ENCODE measurements at places on chromosomes 5 and 9.

GRCh38 chr5:113156271-113156877, 179.8 kb downstream of the DCP2 start:
- no peak for DNase-seq

- DNase-seq, result no peak
Observed at GRCh38 chr9:134707031-134707680, 65.6 kb downstream of the COL5A1 start.

GRCh38 chr5:151923866-151924476, 680 bp downstream of the GLRA1 start:
- no peak for DNase-seq

GRCh38 chr5:58450811-58451629, 8.9 kb downstream of the PLK2 start:
- no peak for DNase-seq

DNA sequence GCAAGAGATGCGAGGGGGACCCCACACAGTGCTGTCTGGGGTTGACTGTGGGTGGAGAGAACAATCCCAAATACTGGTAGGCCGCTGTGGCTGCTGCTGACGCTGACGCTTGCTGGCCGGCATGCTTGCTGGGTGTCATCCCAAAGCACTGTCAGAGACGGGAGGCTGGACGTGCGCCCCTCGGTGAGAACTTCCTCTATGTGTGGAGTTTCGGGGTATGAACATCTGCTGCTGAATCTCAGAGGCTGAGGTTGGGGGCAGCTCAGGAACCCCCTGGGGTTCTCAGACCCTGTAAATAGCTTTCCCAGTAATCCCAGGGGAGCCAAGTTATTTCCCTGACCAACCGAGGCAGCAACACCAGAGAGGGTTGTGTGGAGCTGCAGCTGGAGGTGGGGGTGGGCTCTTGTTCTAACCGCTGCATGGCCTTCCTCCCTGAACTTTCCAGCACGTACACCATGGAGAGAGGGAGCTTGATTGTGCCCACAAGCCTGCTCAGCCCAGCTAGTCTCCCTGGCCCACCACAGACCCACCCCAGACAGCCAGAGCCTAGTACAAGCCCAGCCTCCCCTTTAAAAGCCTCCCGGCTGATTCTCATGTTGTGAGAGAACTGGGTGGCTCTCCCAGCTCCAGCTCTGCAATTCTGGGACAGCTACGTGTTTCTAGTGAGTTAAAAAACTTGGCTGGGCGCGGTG, 21.8 kb upstream of the SLC12A7 start:
- no peak for DNase-seq

GRCh38 chr5:135511761-135512575, 23.8 kb downstream of the NEUROG1 start:
- no peak for DNase-seq

- DNase-seq, result no peak
Observed at GRCh38 chr9:134593286-134594077, 48.1 kb upstream of the COL5A1 start.

DNA sequence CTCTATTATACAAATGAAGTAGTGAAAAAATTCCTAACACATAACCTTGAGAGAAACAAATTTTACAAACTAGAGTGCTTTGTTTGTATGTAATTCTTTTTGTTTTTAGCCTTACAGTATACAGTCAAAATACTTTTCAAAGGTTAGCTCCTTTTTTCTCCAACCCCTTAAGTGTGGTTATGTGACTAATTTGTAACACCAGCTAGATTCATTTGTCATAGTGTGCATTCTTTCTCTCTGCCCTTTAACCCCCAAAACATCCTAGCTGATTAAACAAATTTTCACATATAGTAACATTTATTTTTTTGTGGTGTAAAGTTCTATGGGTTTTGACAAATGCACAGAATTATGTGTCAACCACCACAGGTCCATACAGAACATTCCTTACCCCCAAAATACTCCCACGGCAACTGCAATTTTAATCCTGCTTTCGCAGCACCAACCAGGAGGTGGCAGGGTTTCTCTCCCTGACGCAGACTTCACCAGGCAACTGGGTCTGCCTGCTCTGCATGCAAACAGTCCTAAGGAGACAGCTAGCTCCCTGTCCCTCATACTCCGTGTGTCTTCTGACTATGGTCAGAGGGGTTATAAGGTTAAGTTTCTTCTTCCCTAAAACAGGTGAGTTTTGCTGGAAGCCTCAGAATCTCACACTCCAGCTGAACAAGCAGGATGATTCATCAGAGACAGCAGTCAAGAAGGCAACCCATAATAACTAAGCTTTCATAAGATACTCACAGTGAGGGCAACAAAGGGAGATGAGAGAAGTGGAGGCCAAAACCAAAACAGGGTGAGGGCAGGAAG, 44.5 kb upstream of the NR5A1 start:
- DNase-seq, result no peak

DNA sequence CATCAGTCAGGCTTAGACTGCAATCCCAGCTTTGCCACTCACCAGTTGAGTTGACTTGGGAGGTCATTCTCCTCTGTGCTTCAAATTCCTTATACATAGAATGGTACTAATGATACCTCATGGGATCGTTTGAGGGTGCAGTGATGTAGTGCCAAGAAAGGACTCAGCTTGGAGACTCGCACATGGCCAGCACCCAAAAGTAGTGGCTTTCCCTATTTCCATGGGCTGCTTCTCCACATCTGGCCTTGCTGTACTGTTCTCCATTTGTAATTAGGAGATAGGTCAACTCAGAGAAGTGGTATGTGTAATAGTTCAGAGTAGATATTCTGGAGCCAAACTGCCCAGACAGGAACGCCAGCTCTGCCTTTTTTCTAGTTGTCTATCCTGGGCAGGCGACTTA, 5.5 kb downstream of the CCL19 start:
- no peak for DNase-seq

DNA sequence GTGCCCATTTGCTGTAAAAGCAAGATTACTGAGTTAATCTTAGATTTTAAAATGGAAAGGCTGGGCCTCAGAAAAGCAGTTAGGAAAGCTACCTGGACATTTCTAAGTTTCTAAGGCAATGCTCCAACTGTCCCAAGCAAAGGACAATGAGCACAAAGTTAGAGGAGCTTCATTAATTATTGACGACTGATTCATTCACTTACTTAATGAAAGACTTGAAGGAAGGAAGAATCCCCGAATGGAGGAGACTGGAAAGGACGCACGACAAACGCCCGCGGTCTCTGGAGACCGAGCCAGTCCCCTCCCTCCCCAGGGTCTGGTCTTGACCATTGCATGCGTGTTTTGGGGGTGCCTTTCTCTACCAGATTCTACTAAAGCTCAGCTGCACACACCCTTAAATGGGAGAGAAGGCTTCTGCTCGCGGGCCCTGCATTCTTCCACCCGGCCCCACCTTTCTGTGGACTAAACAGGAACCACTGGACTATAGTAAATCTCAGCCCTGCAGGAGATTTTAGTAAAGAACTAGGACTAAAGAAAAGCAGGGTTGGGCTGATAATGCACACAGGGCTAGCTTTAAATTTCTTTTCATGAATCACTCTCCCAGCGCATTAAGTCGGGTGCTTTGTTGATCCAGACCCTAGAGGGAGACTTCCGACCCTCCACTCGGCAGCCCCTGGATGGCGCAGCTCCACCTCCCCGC, 44.8 kb downstream of the CTSL start:
- DNase-seq, result no peak

DNA sequence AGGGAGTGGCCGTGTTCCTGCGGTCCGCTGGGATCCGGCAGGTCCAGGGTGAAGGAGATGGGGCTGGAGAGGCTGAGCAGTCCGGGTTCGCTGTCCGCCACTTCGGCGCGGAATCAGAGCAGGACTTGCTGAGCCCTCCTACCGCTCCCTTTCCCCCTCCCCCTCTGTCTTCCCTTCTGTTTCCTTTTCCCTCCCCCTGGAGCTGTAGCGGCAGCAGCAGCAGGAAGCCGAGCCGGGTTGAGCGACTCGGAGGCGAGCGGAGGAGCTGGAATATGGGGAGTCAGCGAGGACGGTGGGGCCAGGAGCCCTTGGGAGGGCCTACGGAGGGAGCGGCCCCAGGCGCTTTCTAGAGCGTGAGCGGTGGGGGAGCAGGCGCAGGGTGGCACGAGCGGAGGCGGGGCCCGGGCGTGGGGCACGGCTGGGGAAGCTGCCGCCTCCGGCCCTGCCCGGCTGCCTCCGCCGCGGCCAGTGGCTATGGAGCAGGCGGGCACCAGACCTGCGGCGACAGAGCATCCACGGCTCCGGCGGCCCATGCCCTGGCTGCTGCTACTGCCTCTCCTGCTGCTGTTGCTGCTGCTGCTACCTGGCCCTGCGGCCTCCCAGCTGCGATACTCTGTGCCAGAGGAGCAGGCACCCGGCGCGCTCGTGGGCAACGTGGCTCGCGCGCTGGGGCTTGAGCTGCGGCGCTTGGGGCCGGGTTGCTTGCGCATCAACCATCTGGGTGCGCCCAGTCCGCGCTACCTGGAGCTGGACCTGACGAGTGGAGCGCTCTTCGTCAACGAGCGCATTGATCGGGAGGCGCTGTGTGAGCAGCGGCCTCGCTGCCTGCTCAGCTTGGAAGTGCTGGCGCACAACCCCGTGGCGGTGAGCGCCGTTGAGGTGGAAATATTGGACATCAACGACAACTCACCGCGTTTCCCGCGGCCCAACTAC, at the start of gene PCDHAC2:
TSS of gene PCDHAC2 (plus strand) at position 184 of the 933 bp plus-strand sequence. CDS start at position 475, 291 bp downstream.
- DNase-seq, result no peak

- DNase-seq, result no peak
Observed at GRCh38 chr9:24479361-24480059, 66.2 kb downstream of the IZUMO3 start.

DNA sequence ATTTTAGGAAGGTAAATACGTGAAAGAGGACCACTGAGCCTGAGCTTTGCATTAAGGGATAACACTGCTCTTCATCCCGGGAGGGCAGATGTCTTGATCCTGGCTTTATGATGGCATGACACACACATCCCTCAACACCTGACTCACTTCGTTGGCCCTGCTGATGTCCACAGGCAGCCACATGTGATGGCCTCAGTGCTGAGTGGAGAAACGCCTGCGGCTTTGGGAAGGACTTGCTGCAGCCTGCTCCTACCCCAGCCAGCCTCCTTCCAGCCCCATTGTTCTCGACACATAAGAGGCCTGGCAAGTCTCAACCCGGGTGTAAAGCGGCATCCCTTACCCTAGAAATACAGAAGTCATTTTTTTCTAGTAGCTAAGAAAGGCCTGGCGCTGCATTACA, 169.0 kb downstream of the SYK start:
- DNase-seq, result no peak

DNA sequence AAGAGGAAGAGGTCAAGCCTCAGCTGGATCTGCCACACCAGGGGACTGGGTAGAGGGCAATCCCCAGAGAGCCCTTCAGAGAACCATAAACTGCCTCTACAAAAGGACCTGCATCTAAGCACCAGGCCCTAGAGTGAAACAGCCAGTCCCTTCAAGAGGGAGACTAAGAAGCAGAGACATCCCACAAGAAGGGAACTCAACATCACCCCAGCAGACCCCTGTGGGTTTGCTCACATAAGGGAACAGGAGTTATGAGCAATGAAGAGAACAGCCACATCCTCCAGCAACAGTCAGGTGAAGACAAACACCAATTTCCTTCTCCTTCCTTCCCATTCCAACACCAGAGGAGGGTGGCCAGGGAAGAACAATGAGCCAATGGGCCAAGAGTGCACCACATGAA, 48.9 kb downstream of the TNFSF15 start:
- no peak for DNase-seq

DNA sequence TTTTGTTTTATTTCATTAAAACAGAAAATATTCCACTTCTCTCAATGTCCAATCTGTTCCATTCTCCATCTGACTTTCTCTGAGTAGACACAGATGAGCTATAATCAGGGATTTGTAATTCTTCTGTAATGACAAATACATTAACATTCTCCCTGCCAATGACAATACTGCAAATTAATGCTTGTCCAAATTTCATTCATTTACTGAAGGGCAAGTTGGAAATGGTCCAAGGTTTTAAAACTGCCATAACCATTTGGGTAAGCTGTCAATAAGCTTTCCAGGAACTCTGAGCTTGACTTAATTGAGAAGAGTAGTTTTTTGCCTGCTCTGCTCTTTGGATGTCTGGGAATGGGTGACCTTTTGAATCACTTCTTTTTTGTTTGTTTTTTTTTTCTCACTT, 253.5 kb downstream of the DMRTA1 start:
- no peak for DNase-seq

DNA sequence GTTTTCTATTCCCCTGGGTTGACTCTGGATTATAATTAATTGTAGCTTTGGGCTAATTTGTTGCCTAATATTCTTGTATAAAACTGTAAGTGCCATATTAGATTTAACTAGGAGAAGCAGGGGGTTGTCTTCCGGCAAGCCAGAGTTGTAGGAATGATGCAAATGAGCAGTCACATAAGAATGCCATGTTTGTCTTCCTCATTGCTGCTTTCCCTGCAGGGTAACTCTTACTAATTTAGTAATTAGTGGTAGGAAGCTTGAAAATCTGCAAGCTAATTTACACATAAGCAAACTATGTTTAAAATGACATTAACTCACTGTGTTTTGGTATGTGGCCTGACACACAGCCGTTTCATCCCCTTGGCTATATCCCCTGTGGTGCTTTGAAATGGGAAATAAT, 527.8 kb downstream of the KCTD16 start:
- DNase-seq, result no peak

DNA sequence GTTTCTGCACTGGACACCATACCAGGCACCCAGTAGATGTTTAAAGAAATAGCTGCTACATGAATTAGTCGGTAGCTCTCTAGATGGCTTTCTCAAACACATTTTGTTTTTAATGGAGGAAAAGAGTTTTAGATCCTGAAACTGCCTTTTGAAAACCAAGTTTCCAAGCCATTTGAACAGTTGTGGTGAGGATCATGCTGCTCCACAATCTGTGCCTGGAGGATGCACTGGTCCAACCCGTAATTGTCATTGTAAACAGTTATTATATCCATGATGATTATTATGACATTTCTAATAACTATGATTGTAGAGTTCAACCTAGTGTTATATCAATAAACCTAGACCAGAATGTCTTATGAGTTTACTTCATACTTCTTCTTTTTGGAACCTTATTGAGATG, 35.9 kb upstream of the ZFAND5 start:
- no peak for DNase-seq
